Fibroblast of skin of left quadriceps (primary cell): ENCODE measurements at places on chromosomes 7 and 10.

GRCh38 chr7:31663072-31663471, 23.9 kb upstream of the PPP1R17 start:
- DNase-seq: no peak

DNA sequence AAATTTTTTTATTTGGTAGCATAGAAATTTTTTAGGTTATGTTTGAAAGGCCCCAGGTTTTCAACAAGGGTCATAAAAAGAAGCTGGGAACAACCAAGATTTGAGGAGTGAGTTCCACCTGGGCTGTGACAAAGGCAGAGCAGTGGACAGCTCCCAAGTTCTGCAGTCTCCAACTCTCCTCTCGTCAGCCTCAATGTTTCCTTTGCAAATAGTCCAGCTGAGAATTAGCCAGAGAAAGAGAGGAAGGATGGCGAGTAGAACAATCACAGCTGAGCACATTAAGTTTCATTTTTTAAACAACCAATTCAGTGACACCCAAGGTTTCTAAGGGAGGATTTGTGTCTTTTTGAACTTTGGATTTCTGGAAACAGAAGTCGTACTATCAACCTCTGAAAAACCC, 143.2 kb downstream of the NRCAM start:
- DNase-seq: no peak

DNA sequence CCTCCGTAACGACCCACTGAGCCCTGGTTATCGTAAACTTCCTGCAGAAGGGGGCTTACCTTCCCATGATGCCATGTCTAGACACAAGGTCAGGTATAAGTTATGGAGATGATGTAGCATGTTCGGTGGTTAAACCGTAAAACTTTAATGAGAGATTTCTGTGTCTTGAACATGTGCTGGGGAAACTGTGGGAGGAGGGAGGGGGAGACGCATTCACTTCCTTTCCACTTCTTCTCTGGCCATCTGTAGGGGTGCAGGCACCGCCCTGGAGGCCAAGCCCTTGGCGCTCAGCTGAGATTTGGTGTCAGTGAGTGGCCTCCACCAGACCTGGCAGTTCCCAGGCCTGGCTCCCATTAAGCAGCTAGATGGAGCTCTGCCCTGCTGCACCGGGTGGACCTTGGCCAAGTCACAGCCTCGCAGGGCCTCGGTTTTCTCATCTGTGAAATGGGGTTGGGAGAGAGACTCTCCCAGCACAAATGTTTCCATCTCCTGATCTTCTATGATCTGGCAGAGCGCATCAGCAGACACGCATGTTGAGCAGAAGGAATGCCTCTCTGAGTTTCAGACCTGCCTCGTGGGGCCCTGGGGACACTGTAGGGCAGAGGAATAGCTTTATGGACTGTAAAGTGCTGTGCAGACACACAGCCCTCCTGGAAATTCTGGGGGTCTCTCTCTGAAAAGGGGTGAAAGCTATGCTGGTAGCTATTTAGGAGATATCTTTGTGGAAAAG, 106.0 kb downstream of the COL26A1 start:
- no peak for DNase-seq

DNA sequence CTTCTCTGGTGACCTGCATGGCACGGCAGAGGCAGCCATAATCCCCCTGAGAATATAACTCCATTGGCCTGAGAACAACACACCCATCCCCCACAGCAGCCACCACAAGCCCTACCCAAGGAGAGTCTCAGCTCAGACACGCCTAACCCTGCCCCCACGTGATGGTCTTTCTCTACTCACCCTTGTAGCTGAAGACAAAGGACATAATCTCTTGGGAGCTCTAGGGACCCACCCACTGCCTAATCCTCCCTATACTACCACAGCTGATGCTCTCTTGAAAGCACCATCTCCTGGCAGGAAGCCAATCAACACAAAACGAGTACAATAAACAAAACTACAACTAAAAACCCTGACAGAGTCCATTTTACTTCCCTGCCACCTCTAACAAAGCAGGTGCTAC, 30.7 kb upstream of the HPSE2 start:
- no peak for DNase-seq

DNA sequence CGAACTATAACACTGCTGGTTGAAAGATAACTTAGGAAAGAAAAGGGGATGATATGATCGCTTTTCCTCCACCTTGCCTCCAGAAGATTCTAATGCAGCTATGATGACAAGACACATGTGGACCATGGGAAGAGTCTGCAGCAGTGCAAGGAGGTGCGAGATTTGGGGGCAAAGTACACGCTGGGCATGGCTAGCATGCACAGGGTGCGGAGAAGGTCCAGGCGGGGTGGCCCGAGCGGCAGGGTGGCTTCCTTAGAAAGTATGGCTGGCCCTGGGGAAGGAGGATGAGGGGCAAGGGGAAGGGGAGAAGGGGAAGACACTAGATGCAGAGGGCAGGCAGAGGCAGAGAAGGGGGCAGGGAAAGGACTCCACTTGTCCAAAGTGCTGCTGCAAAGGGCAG, 15.6 kb downstream of the ATXN7L1 start:
- DNase-seq: no peak

DNA sequence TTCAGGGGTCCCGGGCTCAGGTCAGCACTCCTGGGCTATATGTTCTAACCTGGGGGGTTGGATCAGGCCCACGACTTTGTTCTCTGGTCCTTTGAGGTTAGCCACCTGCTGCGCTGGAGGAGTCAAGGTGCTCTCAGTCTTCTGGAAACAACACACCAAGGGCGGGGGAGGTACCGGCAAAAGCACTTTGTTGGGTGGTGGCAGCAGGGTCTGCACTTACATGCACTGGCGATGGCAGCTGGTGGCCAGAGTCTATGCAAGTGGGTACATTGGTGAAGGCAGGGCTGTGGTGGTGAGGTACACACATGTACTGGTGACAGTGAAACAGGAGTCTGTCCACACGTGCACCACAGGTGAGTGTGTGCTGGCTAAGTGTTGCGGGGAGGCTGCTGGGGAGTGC, 194.2 kb upstream of the MAGI2 start:
- DNase-seq: no peak

DNA sequence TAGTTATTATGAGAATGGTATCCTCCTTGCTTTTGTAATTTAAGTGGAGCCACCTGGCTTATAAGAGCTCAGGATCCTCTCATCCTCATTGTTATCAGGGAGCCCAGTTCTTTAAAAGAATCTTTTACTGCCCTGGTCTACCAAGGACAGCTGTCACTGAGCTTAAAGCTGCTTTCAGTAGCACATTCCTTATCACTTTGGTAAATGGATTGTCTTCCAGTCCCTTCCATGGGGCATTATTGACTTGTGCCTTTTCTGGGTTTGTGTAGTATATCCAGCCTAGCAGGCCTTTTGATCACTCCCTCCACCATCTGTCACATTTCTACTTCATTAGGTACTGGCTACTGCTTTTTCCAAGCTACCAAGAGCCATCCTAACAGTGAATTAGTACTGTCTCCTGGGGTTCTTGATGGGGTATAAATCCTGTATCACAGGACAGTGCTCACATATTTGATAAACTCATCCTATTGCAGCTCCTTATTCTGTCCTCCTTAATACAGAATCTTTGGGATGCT, 208.9 kb downstream of the TMEM26 start:
- DNase-seq: no peak

- DNase-seq: no peak
These were observed 36.2 kb upstream of the DUSP5 start for GRCh38 chr10:110461530-110461929.

DNA sequence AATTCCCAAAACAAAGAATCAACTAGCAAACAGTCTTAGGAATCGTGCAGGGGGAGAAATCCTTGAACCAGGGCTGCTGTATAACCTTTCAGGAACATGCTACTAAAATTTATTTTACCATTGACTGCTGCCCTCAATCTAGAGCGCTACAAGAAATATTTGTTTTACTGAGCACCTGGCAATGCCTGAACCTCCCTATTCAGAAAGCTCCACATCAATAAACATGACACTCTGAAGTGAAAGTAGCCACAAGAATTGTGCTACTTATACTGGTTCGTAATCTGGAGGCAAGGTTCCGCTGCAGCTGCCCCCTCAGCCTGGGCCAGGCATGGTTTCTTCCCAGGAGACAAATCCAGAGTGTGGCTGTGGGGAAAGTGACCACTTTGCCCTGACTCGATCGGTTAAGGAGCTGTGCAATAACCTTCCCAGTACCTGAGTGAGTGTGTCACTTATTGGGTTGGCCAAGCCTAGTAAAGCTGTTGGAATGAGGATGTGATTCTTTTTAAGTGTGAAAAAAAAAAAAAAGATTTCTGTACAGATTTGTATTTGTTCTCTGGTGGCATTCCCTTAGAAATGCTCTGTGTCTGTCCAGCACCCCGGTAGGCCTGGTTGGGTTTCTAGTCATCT, 7.7 kb downstream of the VWA2 start:
- DNase-seq: no peak

DNA sequence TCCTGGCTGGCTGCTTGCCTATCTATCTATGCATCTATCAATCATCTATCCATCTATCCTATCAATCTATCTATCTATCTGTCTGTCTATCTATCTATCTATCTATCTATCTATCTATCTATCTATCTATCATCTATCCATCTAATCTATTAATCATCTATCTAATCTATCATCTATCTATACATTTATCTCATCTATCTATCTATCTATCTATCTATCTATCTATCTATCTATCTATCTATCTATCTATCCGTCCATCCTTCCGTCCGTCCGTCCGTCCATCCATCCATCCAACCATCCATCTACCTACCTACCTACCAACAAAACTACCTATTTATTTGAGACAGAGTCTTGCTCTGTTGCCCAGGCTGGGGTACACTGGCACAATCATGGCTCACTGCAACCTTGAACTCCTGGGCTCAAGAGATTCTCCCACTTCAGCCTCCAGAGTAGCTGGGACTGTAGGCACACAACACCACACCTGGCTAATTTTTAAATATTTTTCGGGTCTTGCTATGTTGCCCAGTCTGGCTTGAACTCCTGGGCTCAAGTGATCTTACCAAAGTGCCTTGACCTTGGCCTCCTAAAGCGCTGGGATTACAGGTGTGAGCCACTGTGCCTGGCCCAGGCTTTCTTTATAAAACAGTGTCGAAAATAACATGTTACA, 95.3 kb upstream of the NMT2 start:
- DNase-seq: no peak

- DNase-seq: no peak
These were observed 643.8 kb downstream of the SORCS1 start for GRCh38 chr10:106520698-106521097.

DNA sequence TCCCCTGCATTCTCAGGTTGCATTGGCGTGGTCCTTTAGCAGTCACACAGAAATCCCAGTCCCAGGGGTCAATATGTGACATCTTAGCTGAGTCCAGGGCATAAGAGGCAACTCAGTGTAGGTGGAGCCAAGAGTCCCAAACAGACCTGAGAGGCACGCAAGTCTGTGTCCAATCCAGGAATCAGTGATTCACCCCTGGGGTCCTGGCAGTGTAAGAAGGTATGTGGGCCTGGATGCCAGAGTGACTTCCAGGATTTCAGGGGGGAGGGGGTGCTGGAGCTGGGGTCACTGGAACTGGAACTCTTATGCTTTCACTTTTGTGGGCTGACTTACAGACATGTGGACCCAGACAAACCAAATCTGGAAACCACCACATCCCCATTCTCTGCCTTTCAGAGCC, 26.8 kb downstream of the FRMPD2 start:
- no peak for DNase-seq

- DNase-seq: no peak
These were observed 104.1 kb upstream of the AFAP1L2 start for GRCh38 chr10:114508376-114508775.

DNA sequence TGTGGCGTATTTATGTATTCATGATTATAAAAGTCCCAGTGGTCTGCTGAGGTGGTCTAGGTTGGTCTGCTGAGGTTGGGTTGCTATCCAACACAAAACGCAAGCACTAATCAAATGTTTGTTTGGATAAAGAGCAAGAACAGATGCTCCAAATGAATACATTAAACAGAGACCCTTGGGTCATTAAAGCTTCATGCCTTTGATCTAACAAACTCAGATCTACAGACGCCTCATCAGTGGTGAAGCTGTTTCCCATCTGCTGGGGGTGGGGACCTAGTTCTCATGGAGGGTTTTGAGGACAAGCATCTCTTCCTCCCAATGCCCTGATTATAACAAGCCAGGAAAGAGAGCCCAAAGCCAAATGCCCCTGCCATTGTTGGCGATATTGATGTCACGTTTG, 786.7 kb downstream of the NRG3 start:
- no peak for DNase-seq

- no peak for DNase-seq
These were observed 4.3 kb downstream of the NCOA4 start for GRCh38 chr10:46026106-46026505.

DNA sequence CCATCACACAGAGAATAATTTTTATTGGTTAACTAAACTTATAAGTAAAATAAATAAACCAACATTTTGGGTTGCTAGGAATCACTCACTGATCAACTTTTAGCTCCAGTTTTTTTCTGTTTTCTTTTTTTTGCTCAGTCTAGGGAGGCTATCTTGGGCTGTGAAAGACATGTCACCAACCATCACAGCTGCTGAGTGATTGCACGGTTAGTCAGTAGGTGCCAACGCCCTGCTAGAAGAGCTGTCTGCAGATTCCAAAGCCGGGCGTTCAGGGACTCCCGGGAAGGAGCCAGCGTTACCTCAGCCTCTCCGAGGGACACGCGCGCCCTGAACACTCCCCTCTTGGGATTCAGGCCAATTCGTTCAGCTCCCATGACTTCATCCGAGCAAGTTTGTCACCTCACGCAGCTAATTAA, 604 bp upstream of the STAM start:
- no peak for DNase-seq

DNA sequence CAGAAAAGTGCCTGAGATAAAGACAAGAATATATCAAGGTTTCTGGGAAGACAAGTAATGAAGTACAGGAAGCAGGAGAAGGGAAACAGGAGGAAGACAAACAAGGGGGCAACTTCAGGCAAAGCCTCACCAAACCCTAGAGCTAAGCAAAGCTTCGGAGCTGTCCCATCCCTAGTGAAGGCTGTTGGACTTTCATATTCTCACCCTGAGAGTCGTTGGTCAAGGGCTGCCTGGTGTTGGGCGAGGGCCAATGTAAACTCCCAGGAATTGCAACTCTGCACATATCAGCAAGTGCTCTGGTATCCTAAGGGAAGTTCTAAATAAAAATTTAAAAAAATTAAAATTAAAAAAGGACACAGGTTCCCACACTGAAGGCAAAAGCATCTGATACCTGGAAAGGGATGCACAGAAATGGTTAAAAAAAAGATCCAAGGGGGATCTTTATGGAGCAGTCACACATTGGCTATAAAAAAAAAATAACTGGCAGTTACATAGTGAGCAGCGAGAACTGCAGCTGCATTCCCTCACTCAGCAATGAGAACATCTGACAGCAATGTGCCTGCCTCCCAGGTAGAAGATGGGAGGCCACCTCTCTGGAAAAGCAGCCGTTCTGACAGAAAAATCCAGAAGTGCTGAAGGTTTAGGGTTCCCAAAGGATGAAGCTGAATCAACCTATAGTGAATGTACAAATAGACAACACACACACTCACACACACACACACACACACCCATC, 304.7 kb downstream of the WDR11 start:
- DNase-seq: no peak

DNA sequence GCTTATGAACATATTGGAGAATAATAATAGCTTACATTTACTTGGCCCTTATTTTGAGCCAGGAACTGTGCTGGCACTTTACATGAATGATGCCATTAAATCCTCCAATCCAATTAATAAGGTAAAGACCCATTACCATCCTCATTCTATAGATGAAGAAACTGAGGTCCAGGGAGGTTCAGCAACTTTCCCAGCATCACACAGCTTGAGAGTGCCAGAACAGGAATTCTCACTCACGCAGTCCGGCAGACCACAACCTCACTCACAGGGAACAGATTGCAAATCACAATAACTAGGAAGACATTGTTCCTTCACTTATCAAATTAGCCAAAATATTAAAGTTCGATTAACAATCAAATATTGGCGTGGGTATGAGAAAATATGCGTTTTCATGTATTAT, 18.3 kb downstream of the GPRIN2 start:
- no peak for DNase-seq

GRCh38 chr10:29176845-29177832, 111.7 kb upstream of the LYZL1 start:
- no peak for DNase-seq
